ENCODE measurements at places on chromosomes 1 and 21.

DNA sequence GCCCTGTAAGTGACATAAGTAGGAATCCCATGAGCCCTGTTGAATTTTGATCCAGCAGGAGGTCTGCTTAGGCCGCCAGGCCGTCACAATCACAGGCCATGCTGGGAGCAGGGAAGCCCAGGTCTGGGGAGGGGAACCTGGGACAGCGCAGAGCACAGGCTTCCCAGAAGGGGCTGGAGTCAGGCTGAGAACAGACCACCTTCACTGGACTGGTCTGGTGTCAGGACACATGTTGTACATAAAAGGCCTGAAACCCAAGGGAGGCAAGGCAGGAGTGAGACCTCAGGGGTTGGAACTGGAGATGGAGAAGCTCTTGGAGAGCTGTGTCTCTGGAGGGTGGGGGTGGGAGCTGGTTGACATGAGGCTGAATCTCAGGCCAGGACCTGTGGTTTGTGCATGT is 63.3 kb upstream of the ARTN start:
- DNase-seq: no peak

- DNase-seq: no peak
These were observed 11.8 kb downstream of the PATJ start for GRCh38 chr1:61753998-61754508.

- DNase-seq: no peak
These were observed 169.0 kb downstream of the CHRM3 start for GRCh38 chr1:239555350-239555749.

- peak; percentile 41 for DNase-seq
These were observed 24.0 kb upstream of the CDK18 start for GRCh38 chr1:205480349-205480985.

- no peak for DNase-seq
These were observed 54.5 kb upstream of the RAP1A start for GRCh38 chr1:111565079-111565478.

DNA sequence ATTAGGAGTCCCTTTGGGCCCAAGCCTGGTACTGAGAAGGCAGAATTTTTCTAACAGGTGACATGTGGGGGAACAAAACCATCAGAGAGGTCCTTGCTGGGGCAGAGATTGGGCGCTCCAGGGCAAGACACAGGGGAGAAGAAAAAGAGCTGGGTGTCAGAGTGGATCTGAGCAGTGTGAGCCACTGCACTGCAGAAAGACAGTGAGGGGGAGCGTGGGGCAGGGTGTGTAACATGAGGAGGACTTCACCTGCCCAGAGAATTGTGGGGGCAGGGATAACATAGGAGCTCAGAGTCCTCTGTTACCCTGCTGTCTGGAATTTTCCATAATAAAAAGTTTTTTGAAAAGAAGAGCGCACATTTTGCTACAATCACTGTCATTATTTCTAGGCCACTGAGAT is 25.5 kb upstream of the CSF3R start:
- DNase-seq: no peak

- DNase-seq: no peak
These were observed 132.9 kb upstream of the EDN2 start for GRCh38 chr1:41617336-41617735.

- DNase-seq: no peak
These were observed 99.3 kb upstream of the RALGPS2 start for GRCh38 chr1:178625695-178626094.

DNA sequence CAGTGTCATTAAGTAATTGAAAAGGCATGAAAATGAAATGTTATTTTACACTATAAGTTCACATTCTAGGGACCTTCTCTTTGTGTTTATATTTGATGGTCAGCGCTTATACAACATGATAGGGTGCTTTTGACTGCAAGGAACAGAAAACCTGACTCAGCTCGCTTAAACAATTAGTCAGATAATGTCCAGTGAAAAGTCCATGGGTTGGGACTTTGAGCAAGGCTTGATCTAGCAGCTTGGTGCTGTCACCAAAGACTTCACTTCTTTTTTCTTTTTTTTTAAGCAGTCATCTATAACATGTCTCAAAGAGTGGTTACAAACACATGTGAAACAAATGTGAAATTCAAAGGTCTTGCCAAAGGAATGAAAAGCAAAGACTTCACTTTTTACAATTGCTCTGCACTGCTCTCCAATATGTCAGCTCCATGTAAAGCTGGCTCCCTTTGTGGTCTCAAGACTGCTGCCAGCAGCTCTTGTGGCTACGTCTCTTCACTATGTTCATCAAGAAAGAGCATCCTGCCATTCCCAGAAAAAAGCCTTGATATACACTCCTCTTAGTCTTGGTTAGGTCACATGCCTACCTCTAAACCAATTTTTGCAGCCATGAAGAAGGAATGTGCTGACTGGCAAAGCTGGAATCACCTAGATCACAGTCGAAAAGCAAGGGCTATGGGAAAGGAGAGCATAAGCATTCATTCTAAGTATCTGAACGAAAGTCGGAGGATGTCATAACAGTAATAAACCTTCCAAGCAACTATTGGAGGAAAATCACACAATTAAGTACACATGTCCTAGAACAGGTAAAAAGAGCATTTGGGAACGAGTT is 15.2 kb downstream of the F3 start:
- no peak for DNase-seq

GRCh38 chr1:77406661-77407060 is 124.8 kb downstream of the AK5 start:
- no peak for DNase-seq

DNA sequence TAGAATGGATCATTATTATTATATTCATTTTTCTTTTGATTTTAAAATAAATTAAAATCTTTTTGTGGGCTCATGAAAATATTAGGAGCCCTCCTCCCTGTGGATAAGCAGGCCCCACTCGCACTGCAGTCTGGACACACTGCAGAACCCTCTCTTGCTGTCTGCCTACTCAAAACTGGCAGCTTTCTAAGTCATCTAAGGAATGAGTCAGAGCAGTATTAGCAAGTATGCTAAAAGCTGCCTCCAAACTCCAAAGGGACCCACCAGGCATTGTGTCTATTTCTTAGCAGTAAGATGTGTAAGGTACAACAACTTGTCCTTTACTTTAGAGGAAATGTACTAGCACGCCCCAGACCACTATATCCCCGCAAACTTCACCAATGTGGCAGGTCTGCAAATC is 108.8 kb downstream of the SYF2 start:
- no peak for DNase-seq

DNA sequence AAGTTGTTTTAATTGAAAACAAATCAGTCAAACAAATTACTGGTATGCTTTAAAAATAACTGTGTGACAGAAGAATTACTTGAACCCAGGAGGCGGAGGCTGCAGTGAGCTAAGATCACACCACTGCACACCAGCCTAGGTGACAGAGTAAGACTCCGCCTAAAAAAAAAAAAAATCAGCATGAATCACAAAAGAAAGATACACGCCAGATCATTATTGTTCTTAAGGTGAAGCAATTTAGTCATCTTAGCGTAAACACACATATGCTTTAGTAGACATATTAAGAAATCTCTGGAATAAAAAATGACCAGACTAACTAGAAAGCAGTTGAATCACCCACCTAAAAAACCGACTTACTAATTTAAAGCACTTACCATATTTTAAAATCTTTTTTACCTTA is 20.2 kb downstream of the RERE start:
- DNase-seq: no peak

DNA sequence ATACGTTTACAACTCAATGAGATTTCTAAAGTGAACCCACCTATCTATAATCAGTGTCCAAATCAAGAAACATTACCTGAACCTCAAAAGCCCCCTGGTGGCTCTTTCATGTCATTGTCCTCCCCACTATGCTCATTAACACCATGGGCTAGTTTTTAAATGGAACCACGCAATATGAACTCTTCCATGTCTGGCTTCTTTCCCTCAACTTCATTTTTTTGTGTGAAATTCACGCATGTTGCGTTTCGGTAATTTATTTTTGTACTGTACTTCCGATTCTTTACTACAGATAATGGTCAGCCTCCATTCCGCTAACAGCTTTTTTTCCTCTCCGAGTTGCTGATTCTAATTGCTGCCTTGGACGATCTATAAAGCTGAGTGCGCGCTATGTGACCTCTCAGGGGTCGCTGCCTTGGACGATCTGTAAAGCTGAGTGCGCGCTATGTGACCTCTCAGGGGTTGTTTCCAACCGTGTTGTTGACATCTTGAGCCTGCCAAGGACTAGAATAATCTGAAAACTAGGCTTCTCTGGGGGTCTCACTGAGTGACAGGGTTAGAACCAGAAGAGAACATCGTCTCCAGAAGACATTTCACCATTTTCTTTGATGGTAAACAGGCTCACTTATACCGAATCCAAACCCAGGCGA is 1.1 kb upstream of the CACYBP start:
- peak; percentile 11 for DNase-seq

GRCh38 chr1:7281821-7282220 is 489.3 kb upstream of the VAMP3 start:
- DNase-seq: no peak

GRCh38 chr1:61093525-61094137 is 11.3 kb downstream of the NFIA start:
- no peak for DNase-seq

- no peak for DNase-seq
These were observed 3.8 kb upstream of the TMEM222 start for GRCh38 chr1:27318136-27318535.

GRCh38 chr1:31793086-31793485 is 22.7 kb downstream of the SPOCD1 start:
- no peak for DNase-seq

- no peak for DNase-seq
These were observed 13.6 kb upstream of the LAMTOR5 start for GRCh38 chr1:110420874-110421793.

DNA sequence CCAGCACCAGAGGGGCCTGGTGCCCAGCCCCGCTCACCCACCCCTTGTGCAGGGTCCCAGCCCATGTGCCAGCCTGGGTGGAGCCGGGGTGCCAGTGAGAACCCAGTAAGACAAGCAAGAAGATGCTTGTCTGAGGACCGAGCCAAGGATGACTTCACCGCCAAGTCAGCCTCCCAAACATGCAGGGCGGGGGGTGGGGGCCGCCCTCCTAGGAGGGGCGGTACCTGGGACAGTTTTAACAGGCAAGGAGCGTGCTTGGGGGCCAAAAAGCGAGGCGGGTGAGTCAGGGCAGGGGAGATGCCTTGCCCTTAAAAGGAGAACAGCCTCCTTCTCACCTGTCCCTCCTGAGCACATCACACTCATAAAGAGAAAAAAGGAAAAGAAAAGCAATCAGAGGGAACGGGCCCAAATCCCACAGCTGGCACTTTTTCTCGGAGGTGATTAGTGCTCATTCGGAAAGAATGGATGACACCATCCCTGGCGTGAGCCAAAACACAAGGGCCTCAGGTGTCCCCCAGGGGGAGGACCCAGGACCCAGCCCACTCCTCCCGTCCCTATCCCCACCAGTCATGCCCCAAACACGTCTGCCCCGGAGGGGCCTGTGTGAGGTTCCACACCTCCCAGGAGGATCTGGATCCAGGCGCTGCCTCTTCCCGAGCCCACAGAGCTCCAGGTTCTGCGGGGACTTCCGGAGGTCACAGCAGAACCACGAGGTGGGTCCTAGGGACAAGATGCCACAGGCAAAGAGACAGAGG is 77.6 kb upstream of the IFFO2 start:
- DNase-seq: no peak

GRCh38 chr1:32801096-32801715 is 16.0 kb downstream of the YARS1 start:
- no peak for DNase-seq

DNA sequence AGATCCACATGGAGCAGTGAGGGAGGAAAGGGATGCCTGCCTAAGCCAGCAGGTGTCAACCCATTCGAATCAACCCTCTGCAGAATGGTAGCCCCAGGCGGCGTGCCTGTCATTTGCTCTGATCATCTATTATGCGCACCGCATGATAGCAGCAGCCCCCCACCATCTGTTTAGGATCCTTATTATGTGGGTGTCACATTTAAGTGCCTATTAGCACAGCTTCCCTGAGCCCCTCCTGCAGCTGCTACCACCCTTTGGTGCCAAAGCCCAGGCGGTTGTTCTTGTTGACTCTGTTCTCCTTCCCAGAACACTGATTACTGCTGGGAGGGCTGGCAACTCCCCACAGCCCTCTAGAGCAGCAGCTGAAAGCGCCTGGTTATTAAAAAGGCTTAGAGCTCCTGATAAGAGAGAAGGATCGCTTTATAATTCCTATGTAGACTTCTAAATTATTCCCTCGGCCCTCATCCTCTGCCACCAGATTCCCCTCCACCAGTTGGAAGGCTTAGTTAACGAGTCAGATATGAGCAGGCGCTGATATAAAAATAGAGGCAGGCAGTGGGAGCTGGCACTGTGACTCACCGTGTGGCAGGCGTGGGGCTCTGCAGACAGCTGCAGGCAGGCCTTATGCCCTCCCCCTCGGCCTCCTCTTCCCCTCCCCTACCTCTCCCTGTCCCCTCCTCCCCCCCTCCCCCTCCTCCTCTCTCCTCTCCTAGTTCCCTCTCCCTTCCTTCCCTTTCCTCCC is 23.0 kb downstream of the ACTA1 start:
- no peak for DNase-seq

GRCh38 chr1:172177849-172178248 is 242.6 kb upstream of the C1orf105 start:
- no peak for DNase-seq

DNA sequence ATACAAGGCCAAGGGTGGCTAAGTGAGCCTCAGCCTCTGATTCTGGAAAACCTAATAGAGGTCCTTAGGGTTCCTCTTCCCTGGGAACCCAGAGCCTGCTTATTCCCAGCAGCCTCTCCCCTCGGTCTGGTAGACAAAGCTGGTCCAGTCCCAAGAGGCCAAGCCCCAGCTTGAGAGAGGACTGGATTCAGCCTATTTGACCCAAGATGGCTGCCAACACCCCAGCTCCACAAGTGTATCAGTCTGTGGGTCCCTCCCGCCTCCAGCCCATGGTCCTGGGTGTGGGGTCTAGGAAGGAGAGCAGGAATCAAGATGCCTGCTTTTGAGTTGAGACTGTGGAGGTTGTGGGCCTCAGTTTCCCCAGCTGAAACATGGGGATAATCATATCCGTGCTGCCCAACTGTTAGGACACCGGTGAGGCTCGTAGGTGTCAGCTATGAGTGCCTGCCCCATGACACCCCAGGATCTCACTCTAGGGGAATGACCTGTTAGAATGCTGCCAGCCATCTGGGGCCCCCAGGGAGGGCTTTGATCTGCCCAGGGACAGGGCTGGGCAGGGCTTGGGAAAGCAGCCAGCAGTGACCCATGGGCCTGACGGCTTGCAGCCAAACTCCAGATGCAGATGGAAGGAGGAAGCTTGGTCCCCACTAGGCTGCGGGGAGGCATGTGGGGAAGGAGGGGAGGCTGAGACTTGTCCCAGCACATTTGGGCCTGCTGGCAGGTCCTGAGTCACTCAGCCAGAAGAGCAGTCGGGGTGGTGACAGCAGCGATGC is 45.4 kb downstream of the NUAK2 start:
- no peak for DNase-seq

DNA sequence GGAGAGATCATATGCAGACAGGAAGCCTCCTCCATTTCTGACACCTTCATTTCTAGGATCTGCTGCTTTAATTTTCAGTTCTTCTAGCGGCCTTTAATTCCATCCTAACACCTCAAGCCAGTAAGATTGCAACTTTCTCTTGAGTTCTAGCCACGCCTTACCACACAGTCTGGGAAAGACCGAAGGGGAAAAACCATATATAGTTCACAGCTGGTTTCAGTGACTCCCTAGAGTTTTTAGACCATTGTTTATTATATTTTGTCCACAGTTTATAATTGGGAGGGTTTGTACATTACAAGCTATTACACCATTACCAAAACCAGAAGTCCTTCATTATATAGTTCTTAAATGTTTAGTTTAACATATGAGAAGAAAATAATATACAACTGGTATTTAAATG is 37.5 kb downstream of the DPH5 start:
- DNase-seq: no peak

- DNase-seq: no peak
These were observed 949.3 kb downstream of the MRPL39 start for GRCh38 chr21:24658026-24658425.

- DNase-seq: no peak
These were observed 12.2 kb downstream of the ZNF697 start for GRCh38 chr1:119635811-119636390.
